ENCODE measurements at places on chromosomes 1 and 21.

DNA sequence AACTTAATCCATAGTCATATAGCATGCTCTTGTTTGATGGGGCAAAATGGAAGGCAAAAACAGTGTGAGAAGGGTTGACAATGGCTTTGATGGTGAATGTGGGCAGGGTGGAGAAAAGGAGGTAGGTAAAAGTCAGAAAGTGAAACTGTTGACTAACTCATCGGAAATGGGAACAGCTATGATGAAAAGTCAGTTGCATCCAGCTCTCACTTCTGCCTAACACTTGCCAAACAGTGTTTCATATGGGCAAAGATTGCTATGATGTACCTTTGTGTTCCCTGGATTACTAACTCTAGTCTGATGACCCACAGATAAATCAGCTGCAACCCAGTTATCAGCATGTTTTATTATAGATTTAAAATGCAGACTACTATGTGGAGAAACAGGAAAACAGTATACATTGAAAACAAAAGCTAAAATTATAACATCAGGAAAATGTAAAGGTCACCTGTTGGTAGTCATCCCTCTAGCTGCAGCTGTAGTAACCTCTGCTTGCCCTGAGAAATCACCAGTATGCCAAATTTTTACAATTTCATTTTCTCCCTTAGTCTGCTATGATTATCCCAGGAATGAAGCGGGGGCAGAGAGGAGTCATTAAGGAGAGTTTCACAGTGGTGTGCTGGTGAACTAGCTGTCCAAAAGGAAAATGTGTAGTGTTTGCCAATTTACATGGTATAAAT is 11.7 kb downstream of the TNFSF18 start:
- DNase-seq: peak; percentile 0

DNA sequence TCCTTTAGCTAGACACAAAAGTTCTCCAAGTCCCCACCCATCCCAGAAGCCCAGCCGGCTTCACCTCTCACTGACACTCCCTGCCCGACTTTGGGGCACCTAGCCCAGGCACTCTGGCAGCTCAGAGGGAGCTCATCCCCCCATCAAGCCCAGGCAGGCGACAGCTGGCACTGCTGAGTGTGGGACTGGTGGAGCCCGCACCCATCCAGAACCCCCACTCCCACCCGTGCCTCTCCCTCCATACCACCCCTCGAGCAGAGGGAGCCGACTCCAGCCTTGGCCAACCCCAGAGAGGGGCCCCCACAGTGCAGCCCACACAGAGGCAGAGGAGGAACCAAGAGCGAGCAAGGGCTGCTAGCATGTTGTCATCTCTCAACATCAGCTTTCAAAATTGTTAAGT is 658.6 kb downstream of the AMY1C start:
- DNase-seq: no peak

DNA sequence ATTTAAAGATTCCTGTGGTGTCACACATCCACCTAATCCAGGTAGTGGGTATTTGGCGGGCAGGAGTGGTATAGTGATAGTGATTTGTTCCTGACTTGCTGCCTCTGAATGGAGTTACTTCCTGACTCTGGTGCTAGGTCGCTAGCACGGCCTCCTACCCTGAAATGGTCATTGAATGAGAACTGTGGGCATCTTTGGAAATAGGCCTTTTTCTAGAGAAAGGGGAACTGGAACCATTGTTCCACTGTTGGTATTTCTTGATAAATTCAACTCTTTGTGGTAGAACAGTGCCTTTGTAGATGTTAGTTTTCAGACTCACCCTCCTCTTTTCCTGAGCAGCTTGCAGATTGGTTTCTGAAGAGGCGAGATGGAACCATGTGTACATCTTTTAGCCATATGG is 1.5 kb downstream of the QSOX1 start:
- no peak for DNase-seq

DNA sequence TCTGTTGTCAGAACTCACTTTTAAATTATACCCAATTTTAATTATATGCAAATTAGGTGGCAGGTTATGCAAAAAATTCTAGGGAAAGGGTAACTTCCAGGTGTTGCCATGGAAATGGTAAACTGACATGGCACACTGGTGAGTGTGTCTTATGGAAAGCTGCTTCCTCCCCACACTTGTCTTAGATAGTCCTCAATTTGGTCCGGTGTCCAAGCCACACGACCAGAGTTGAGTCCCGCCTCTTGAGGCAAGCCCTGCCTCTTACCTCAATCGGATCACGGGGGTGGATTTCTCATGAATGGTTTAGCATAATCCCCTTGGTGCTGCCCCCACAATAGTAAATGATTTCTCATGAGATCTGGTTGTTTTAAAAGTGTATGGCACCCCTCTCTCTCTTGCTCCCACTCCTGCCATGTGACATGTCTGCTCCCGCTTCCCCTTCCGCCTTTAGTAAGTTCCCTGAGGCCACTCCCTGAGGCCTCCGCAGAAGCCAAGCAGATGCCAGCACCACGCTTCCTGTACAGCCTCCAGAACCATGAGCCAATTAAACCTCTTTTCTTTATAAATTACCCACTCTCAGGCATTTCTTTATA is 74.9 kb downstream of the MATN1 start:
- no peak for DNase-seq

DNA sequence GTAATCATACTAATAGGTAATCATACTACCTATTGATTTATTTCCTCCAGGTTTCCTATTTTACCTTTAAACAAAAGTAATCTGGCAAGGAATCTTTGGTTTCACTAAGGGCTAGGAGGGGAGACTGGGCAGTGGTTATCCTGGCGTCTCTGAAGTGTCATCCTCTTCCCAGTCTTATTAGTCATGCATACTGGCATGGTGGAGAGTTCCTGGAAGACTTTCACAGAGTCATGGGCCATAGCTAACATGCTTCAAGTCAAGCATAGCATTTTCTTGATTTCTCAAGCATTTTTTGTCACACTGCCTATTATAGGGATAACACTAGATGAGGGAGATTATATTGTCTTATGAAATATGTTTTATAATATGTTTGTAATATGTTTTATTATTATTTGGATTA is 64.0 kb upstream of the ASB17 start:
- DNase-seq: no peak

- DNase-seq: no peak
These were observed 28.4 kb downstream of the WNT3A start for GRCh38 chr1:228034954-228035837.

GRCh38 chr1:61140778-61141177 is 58.4 kb downstream of the NFIA start:
- DNase-seq: no peak

GRCh38 chr1:156942176-156942575 is 21.7 kb downstream of the LRRC71 start:
- DNase-seq: no peak

- DNase-seq: no peak
These were observed 102.2 kb downstream of the NTMT2 start for GRCh38 chr1:170247751-170248521.

- DNase-seq: no peak
These were observed 21.5 kb downstream of the GNG12 start for GRCh38 chr1:67811781-67812180.

DNA sequence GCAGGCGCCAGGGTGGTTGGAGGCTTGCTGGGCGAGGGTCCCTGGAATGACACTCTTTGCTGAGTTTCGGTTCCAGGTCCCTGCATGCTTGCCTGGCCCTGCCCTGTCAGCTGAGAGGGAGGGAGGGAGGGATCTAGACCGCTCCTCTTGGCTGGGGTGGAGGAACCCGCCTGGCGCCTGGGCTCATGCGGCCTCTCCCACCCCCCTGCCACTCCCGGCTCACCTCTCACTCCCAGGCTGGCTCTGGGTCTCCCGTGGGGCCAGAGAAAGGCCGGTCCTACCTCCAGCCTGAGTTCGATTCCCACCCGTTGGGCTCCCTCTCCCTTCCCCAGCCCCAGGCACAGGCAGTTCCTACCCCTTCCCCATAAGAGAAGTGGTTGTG is 19.0 kb upstream of the IFNLR1 start:
- no peak for DNase-seq

DNA sequence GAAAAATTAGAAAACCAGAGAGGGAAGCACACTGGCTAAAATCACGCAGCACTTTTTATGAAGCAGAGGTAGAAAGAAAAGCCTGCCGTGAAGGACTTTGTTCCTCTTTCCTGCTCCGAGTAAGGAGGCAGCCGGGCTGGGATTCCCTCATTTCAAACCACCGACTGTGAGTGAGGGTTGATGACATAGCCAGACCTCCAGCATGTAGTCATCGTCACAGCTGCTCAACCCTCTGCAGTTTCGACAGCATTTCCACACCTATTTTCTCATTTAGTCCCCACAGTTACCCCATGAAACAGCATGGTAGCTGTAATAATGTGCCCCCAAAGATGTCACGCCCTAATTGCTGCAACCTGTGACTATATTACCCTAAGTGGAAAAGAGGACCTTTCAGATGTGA is 35.3 kb downstream of the FCRL5 start:
- DNase-seq: no peak

DNA sequence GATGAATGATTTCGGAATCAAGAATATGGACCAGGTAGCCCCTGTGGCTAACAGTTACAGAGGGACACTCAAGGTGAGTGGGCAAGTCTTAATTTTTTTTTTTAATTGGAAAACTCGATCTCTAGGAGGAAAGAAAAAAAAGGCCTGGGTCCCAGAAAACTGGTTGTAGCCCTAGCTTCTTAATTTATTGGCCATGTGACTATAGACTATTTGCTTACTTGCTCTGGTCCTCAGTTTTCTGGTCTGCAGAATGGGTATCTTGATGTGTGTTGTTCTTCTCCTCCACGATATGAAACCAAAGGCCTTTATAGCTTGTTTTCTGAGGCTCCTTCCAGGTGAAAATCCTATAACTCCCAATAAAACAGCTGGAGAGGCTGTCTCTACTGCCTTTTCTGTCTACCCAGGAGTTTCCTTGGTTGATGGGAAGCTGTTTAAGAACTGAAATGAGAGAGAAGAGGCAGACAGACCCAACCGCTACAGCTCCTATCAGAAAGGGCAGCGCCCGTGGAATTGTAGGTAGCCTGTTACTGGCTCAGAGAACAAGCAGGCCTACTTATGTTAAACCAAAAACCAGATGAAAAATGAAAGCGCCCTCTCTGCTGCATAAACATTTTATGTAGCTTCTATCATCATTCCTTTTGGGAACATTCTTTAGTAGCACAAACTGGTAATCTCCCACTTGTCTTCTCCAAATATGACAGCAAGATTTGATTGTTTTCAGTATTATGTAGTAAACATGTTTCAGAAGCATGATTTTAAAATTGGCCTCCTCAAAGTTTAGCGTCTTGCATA is 4.5 kb downstream of the ETS2 start:
- no peak for DNase-seq

DNA sequence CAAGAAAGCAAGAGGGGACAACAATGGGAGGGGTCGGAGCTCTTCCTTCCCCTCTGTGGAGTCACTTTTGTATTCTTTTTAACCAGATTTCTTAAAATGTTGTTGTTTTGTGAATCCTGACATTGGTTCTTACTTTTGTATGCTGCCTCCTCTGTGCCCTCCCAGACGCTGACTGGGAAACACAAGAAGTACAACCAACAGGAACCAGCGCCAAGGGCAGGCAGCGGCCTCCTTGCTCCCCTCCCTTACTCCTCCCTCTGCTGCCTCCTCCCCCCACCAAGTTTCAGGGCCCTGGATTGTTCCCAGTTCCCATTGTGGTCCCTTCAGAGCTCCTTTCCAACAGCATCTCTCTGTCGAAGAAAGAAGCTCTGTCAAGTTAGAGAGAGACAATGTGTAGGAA is 111.1 kb downstream of the BRINP2 start:
- DNase-seq: no peak

Data from activated CD8-positive, alpha-beta memory T cell treated with anti-CD3 and anti-CD28 coated beads for 48 hours (primary cell).